ENCODE measurements at places on chromosomes 2 and 18. TPM values are rescaled to one million over a fixed set of nuclear protein-coding genes. Genes with fewer than 3 reads are reported as not detected.

CFAP53 gene
- total RNA-seq, result 0.22 TPM

ALPI gene
- not detected for total RNA-seq

CAPN10 gene
- 15.7 TPM for total RNA-seq

RFX8 gene
- not detected for total RNA-seq

LAMA1 gene
- 0.20 TPM for total RNA-seq

TRABD2A gene
- total RNA-seq, result 0.99 TPM

RBM45 gene
- total RNA-seq, result 20.6 TPM

IL18R1 gene
- total RNA-seq, result 0.22 TPM

GPR39 gene
- total RNA-seq, result 0.22 TPM

NGEF gene
- 0.22 TPM for total RNA-seq

GKN2 gene
- total RNA-seq, result not detected

- DNase-seq, result no peak
These were observed 1920.1 kb upstream of the CELF4 start for GRCh38 chr18:39485696-39486095.

- peak; percentile 40 for DNase-seq
These were observed 5.2 kb downstream of the CCBE1 start for GRCh38 chr18:59691996-59692395.

DNA sequence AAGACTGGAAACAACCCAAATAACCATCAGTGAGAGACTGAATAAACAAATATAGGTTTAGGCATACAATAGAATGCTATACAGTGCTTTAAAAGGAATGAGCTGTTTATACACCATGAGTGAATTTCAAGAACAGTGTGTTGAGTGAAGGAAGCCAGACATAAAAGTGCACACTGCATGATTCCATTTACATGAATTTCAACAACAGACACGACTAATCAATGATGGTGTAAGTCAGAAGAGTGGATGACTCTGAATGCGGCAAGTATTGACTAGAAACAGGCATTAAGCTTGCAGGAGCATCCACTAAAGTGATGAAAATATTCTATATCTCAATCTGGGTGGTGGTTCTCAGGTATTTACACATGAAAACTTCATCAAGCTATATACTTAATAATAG lies 142.7 kb upstream of the SLC39A10 start:
- DNase-seq, result no peak

GRCh38 chr2:75494137-75494769 lies 66.5 kb downstream of the EVA1A start:
- DNase-seq, result no peak

DNA sequence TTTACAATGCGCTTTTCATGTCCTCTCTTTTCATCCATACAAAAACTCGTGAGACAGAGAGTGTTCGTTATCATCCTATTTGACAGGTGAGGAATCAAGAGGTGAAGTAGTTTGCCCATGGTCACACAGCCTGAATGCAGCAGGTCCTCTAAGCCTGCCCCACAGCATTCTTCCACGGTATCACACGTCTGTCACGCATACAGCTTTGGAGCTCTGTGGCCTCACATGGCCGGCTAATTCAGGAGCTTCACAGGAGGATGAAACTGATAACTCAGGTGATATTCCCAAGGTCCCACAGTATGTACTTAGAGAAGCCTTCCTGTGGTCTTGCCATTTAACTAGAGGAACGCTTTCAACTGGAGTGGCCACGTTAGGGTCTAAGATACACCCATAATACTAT lies 59.0 kb downstream of the MYO5B start:
- DNase-seq, result no peak

DNA sequence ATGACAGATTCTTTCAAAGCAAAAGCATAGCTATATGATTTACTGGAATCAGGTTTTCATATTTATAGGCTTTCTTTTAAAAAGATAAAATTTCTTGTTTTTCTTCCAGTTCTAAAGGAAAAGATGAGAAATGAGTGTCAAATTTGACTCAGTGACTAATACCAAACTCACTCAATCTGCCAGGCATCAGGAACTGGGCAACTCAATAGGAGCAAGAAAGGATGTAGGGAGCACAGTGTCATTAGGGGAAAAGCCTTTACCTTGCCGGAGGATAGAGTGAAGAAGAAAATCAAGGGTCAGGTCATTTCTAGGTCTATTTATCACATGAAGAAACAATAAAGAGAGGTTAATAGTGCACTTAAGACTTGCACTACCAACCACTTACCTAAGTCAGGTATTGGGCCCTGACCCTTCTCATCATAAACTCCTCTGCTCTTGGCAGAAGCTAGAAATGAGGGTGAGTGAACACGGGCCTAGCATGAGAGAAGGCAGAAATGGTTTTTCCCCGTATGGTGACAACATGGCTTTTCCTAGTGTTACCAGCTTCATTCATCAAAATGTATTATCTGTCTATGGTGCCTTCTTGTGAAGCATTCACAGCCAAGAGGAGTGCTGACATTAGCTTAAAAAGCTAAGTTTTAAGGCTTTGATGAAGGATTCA lies 151.0 kb downstream of the ARHGAP15 start:
- no peak for DNase-seq

DNA sequence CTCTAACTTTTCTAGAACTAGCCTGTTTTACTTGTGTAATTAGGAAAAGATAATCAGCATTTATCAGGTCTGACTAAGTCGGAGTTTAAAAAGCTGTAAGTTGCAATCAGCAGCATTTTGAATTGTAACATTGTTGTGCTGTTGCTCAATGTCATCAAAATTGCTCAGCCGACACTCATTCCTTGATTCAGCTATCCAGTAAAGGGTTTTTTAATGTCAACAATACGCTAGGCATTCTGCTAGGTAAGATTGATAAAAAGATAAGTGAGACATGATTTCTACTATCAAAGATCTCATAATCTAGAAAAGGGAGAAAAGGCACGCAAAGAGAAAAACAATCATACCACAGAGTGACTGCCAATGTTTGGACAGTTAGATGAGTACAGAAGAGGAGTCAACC lies 327.1 kb upstream of the CDH2 start:
- DNase-seq, result no peak

DNA sequence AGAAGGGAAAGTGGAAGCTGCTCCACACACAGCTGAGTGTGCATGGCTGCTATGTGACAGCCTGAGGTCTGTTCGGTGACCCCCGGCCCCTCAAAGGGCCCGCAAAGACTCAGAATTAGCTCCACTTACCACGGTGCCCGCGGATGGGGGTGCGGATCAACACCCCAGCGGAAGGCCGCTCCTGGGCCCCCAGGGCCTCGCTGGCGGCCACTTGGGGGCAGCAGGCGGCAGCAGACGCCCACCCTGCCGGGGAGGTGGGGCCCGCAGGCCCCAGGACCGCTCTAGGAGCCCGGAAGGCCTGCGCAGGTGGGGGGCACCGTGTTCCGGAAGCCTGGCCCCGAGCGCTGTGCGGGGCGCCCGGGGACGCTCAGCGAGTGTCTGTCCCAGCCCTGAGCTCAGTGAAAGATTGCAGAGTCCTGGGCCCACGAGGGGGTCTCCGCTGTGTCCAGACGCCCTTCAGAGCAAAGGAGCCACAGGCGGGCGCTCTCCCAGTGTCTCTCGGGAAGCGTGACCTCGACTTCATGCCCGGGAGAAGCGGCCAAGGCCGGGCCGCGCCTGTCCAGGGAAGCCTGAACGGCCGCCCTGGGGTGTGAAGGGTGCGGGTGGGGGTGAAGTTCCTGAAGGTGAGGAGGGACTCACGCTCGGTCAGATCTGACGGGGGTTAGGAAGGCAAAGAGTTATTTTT lies 118.7 kb downstream of the VAPA start:
- DNase-seq, result peak; percentile 36

- DNase-seq, result peak; percentile 10
These were observed 193.7 kb downstream of the INO80D start for GRCh38 chr2:205892251-205892655.

DNA sequence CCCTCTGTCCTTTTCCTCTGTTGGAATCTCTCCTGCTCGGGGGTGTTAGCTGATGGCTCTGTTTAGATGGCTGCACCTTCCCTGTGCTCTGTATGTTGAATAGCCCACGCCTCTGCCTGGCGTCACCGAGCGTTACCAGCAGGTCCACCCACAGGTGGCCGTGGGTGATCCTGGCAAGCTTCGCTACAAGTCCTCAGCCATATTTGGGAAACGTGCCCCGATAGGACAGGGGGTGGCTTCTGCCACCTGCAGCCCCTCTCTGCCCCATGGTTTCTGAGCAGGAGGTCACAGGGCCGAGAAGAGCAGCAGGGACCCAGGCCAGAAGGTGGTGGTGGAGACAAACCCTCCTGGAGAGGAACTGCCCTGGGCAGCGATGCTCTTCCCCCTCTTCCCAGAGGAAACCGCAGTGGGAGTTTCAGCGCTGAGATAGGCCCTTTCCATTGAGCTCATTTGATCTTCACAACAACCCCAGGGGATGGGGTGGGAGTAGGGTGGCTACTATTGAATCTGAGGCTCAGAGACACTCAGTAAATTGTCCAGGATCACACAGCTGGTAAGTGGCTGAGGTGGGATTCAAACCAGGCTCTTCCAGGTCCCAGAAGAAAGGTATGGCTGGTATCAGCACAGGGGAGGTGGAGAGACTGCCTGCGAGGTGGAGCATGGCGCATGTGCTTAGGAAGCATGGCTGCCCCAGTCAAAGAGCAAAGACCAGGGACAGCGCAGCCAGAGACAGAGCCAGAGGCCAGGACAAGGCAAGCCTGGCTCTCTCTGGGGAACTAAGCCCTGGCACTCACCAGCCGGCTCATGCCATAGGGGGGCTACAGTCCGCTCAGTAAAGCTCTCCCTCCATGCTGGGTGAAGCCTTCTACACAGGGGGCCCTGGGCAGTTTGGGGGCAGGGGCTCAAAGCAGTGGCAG lies 15.0 kb downstream of the NGEF start:
- DNase-seq, result no peak

GRCh38 chr2:143334837-143335236 lies 205.6 kb downstream of the ARHGAP15 start:
- no peak for DNase-seq

GRCh38 chr2:222930862-222931261 lies 70.0 kb downstream of the ACSL3 start:
- no peak for DNase-seq

DNA sequence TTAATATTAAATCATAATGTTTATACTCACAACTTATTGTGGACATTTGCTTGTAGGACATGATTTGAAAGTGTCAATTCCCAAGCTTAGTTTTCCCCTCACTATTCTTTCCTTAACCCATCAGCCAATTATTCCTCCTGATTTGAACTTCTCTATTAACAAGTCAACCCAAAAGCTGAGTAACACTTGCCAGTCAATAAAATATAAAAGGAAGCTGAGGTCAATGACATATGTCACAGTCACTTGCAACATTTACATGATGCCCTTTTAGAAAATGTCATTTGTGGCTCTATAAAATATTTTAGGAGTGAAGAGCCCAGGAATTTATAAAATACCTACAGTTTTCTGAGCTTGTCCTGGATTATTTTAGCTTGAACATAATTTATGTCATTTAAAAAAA lies 7.2 kb downstream of the CCDC68 start:
- peak; percentile 10 for DNase-seq

GRCh38 chr2:63697160-63697559 lies 108.4 kb downstream of the MDH1 start:
- no peak for DNase-seq

DNA sequence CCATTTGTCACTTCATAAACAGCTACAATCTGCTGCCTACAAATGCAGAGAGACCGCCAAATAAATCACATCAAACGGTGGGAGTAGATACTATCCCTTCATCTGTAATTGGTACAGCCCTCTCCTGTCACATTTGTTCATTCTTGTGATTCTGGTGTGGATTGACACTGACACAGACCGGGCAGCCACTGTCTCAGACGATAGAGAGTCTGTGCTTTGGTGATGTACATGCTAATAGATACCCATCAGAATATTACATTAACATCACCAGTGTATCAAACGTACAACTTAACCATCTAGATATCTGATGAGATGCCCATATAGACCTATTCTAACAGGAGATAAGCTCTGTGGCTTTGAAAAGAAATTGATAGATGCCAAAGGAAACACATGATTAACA lies 419.7 kb upstream of the ZEB2 start:
- no peak for DNase-seq

- no peak for DNase-seq
These were observed 67.7 kb downstream of the CTAGE1 start for GRCh38 chr18:22349966-22350365.

DNA sequence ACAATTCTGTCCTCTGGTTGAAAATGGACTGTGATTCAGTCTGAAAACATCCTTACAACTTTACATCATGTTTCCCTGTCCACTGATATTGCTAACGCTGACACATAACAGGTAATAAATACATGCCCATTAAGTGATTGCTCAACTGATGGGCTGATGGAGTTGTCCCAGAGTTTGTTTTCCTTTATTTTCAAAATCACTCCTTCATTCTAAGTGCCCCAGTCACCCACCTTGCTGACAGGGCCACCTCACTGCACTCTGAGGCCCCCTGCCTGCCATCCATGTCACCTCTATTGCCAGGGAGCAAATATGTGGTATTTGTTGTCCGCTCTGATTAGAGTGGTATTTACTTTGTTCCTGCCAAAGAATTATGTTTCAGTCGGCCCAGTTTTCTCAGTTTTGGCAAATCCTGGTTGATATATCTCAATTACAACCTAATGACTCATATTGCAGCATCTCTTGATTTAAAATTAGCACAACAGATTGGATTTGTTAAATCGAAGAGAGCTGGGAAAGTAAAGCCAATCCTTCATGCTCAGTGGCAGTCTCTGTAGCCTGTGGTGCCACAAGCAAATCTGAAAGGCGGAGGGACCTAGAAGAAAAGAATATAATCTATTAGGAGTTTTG lies 105.1 kb downstream of the RDH14 start:
- no peak for DNase-seq

- no peak for DNase-seq
These were observed 125.3 kb downstream of the SH3RF3 start for GRCh38 chr2:109254174-109254904.

DNA sequence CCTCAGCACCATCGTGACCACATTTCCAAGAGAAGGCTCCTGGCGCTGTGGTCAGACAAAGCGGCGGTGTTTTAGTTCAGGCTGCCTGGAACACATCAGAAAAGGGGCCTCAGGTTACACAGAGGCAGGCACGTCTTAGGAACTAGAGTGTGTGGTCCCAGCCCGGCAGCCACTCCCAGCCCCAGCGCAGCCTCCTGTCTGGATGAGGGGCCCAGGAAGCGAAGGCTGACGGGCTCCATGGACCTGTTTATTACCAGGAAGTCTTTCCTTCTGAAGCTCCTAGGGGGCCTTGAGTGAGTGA lies 10.0 kb upstream of the GPR55 start:
- DNase-seq, result no peak

DNA sequence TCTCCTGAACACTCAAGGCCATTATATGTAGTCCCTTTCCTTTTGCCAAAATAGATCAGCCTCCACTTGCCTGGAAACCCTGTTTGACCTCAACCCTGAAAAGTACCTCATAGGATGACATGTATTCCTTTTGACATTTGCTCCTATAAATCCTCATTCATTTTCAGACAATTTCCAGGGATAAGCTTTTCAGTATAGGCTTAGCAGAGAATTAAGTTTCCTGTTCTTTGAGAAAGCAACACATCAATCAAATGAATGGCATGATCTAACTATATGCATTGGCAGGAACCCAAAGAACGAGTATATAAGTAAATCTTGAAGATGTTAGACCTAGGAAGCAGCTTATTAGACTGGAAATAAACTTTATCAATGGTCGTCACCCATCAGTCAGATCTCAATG lies 483.0 kb downstream of the CCDC85A start:
- no peak for DNase-seq

Measured in lung microvascular endothelial cell (primary cell).